ENCODE measurements at places on chromosomes 7 and 10.

DNA sequence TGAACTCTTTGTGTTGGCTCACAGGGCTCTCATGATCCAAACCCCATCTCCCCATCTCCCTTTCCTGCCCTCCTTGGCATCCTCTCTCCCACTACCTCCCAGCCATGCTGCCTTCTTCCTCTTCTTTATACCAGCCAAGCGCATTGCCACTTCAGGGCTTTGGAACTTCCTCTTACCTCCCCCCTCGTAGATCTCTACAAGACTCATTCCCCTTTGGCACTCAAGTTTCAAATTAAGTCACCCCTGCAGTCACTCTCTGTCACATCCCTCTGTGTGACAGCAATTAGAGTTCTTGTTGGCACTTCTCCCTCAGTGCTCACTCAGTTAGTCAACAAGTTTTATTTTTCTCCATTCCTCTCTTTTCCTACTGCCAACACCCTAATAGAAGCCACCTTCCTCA, 20.8 kb upstream of the NRP1 start:
- no peak for DNase-seq

GRCh38 chr10:125578658-125579315, 104.2 kb downstream of the TEX36 start:
- no peak for DNase-seq

DNA sequence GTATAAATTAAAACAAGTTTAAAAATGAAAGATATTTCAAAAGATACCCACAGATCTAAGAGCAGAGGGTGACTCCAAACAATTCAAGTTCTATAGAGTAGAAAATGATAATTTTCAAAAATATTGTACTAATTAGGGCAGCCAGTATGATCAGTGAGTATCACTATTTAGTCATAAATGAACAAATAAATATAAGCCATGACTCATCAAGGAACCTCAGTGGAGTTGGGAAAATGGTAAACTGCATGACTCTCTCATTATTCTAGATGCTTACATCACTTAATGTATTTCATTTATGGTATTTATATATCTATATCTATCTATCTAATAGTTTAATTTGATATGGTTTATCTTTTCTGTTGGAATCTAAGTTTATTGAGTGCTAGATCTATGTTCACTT, 94.3 kb downstream of the THSD7A start:
- DNase-seq, result no peak

GRCh38 chr10:66880292-66880691, 45.5 kb upstream of the LRRTM3 start:
- DNase-seq, result no peak

GRCh38 chr7:75951506-75951905, 36.6 kb downstream of the POR start:
- no peak for DNase-seq

DNA sequence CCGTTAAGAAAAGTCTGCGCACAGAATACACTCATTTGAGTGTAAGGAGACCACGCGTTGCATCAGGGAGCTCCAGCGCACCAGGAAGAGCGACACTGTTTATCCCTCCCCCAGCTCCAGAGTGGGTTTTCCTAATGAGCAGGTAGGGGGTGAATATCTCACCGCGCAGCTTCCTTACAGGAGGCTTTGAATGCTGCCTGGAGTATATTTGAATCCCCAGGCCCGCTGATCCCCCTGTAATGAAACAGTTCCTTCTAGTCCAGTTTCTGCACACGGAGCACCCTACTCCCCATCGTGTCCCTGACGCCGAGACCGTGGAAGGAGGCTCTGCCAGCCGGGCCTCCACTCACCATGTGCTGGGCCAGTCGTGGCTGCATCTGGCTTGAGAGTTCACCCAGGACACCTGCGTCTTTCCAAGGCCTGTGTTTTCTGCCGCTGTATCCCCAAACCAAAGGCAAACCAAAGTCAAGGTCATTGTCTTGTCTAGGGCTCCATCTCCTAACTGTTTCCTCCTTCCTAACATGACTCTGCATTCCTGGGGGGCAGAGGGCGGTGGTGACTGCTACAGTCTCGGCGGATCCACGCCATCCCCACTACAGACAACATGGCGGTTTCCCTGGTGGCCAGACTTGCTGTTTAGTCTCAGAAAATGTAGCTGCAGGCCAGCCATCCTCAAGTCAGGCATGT, 167.8 kb downstream of the USP6NL start:
- no peak for DNase-seq

GRCh38 chr7:45394117-45394708, 180.0 kb upstream of the ADCY1 start:
- DNase-seq, result no peak

DNA sequence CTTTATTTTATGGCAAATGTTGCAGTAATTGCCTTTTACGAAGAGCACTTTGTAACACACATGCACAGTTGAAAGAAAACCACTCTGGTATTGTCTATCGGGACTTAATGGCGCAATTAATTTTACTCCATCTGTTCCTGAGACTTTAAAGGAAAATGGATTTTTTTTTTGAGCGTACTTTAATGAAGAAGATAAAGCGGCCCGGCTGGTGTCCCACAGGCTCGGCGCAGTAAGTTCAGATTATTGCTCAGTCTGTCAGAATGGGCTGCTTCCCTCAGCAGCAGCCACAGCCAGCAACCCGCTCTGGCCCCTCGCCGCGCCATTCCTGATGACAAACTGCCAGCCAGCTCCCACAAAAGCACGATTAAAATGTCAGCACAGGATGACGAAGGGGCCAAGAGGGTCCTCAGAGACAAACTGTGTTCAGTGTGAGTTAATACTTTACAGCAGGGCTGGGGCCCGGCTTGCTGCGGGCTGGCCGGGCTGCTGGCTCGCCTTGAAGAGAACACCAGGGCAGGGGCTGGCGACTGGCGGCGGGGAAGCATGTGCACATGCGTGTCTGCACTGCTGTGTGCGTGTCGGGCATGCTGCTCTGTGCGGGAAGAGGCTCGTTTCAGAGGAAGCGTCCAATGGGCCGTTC, 501.0 kb upstream of the GALNT17 start:
- DNase-seq, result no peak

DNA sequence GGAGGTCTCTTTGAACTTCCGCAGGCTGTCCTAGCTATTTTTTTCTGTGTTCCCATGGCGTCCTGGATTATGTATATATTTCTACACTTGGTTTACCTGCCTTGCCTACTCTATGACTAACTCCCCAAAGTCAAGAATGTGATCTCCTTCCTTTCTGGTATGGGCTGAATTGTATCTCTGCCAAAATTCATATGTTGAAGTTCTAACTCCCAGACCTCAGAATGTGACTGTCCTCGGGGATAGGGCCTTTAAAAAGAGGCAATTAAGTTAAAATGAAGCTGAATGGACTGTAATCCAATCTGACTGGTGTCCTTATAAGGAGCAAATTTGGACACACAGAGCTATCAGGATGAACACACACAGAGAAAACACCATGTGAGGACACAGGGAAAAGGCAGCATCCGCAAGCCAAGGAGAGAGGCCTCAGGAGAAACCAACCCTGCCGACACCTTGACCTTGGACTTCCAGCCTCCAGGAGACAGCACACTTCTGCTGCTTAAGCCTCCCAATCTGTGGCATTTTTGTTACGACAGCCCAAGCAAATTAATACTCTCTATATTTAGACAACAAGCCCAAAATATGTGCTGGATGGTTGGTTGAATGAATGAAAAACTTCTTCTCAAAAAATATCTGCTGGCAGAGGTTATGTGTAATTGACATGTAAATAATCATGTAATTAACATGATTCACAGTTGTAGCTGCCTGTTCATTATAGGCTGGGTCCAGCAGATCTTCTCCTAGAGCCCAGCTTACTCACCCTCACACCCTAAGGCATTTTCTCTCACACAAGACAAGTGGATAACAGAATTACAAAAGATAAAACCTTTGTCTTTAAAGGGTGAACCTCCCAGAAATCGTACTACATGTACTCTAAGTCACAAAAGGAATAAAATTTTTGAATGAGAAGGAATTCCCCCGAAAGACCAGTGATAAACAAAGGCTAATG, 123.7 kb downstream of the CUBN start:
- DNase-seq, result no peak
